Suppressor macrophage treated with lipopolysaccharide for 1 hour (primary cell): ENCODE measurements at places on chromosomes 5 and 9.

GRCh38 chr5:168364151-168364661 is 72.8 kb downstream of the WWC1 start:
- DNase-seq = no peak

- DNase-seq = no peak
Observed at GRCh38 chr5:29853711-29854220, 1339.7 kb upstream of the CDH6 start.

GRCh38 chr5:112106878-112107277 is 312.2 kb downstream of the EPB41L4A start:
- peak; percentile 78 for DNase-seq

- no peak for DNase-seq
Observed at GRCh38 chr5:154203798-154204578, 13.5 kb downstream of the GALNT10 start.

DNA sequence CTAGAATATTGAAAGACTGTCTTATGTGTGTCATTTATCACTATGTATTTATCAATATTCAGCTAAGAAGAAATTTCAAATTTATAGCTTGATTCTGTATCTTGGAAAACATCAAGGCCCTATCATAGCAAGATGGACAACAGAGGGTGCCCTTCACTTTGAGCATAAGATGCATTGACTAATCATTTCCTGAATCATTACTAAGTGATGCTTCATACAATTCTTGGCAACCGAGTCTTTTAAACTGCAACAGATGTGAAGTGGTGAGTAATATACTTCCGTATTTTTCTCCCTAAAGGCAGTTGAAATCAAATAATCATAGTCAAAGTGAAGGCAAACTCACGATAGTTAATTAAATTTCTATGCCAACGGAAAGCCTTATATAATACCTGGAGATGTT is 318.6 kb upstream of the RGMB start:
- no peak for DNase-seq
